ENCODE measurements at places on chromosomes 3 and 15.

GRCh38 chr15:63719281-63719680 lies 114.5 kb downstream of the HERC1 start:
- no peak for DNase-seq

- no peak for DNase-seq
Observed at GRCh38 chr3:25583343-25583742, 81.4 kb downstream of the TOP2B start.

GRCh38 chr3:24853685-24854490 lies 359.2 kb upstream of the THRB start:
- no peak for DNase-seq

GRCh38 chr3:156140001-156140595 lies 19.7 kb downstream of the KCNAB1 start:
- no peak for DNase-seq

- no peak for DNase-seq
Observed at GRCh38 chr15:79858469-79858868, 38.3 kb downstream of the MTHFS start.

GRCh38 chr3:180678231-180678630 lies 1.1 kb downstream of the CCDC39 start:
- DNase-seq = no peak

GRCh38 chr15:74870436-74871215 lies 2.5 kb downstream of the SCAMP2 start:
- DNase-seq = no peak

- no peak for DNase-seq
Observed at GRCh38 chr15:52673734-52674133, 5.5 kb downstream of the ATOSA start.

DNA sequence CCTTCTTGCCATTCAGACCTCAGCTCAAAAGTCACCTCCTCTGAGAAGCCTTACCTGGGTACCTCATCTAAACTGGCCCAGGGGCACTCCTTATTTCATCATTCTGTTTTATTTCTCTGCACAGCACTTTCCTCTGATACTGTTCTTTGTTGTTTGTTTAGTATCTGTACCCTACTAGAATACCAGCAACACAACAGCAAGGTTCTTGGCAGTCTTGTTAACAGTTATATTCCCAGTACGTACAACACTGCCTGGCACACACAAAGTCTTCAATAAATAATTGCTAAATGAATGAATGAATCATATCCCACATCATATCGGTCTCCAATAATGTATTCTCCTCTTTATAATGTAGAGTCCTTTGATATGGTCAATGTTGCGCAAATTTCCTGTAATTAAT lies 188.1 kb downstream of the FOXP1 start:
- DNase-seq = no peak

DNA sequence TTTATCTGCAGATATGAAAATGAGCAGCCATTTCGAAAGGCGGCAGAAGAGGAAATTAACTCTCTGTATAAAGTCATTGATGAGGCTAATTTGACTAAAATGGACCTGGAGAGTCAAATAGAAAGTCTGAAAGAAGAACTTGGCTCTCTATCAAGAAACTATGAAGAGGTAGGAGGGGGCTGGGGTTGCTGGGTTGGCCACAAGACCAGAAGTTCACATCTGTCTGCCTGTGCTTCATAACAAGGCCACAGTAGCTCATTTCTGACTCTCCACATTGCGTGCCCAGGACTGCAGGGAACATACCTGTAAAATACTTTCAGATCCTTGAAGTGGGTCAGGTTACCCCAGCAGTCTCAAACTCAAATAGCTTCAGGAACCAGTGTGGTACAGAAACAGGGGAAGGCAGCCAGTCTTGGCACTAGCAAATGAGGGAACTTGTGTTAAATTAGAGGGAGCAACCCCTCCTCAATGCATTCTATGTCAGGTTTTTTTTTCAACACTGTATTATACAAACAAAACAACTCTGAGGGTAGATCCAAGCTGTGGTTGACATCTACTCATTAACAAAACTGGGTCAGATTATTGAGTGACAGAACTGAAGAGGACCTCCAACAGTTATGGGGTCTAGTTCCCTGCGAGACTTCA lies 48.7 kb downstream of the BFSP2 start:
- no peak for DNase-seq

DNA sequence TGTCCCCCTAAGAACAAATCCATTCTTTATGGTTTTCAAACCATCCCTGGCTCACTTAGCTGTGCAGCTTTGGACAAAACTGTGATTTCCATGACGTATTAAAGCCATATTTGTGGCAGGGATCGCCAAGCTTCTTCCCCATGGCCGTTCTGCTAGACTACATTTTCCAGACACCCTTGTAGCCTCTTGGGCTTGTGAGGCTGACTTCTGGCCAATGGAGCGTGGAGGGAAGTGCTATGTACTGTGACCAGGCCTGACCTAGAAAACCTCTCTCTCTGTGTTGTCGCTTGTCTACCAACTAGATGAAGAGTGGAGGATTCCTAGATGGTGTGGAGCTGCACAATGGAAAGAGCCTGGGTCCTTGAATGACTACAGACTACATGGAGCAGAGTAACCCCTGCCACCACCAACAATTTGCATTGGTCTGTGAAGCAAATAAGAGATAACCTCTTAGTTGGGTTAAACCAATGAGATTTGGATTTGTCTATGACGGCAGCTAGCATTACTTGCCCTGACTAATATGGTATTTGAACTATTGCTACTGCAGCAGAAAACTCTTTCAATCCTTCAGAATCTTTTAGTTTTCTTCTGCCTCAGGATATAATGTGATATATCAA lies 22.1 kb upstream of the MGLL start:
- DNase-seq = no peak

DNA sequence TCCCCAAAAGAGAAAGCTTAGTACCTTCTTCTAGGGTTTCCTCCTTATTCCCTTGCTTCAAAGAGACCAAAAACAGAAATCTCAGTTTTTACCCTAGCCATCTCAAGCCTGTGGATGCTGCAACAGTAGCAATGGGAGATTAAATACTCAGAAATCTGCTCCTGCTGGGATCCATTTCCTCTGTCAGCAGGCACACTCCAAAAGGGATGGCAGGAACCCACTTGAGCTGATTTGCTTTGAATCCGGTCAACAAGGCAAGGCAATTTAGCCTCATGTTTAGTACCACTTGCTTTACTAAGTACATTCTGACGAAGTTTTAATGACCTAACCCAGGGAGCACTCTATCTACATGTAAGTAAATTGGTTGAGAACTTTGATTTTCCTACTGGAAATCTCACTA lies 590.0 kb upstream of the ADAMTS9 start:
- DNase-seq = no peak

DNA sequence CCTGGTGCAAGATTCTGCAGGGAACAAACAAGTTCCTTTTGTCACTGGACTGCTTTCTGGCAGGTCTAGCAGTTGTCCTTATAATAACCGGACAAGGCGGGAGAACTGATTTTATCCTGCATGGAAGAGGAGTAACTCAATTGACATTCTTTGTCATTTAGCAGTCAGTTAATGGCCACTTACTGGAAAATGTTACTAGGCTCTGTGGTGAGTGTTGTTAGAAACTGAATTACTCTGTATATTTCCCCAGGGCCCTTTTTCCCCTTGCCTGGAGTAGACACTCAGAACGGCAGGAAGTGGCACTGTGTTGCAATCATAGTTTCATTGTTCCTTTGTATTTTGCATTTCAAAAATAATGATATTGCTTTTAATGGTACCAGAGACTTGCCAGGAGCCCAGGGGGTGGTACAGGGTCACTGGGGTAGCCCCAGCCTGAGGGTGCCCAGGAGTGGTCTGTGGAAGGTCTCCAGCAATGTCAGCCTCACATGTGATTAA lies 318.6 kb upstream of the LRRFIP2 start:
- DNase-seq = no peak

DNA sequence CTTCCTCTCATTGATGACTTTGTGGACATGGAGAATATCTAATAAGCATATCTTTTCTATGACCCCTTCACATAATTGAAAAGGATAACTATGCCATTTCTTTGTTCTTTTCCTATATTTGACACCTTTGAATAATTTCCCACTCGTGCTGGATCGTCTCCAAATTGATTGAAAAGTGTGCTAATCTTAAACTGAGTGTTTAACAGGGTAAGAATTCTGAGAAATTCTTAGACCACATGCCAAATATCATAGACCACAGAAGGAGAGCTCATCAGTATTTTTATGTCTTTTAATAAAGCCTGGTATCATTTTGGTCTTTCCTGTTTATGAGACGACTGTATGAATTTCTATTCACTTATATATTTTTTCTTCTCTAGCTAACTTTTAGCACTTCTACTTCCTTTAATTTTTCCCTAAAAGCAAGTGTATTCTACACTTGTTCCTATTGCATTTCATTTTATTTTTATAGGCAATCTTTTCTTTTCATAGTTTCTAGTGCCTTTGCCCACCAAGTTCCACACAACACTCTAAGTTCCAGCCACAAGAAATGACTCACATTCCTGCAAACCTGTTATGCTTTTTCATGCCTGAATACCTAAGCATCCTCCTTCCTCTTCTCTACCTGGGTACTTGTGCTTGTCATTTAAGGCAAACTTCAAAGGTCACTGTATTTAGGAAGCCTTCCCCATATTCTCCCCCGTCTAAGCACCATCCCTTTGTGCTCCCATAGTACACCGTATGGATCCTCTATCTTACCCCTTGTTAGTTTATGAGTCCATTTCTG lies 30.1 kb downstream of the KBTBD8 start:
- DNase-seq = no peak

- DNase-seq = no peak
Observed at GRCh38 chr15:101288905-101289513, 6.0 kb downstream of the SNRPA1 start.

GRCh38 chr3:179591313-179591712 lies 13.1 kb downstream of the MRPL47 start:
- DNase-seq = no peak

- DNase-seq = no peak
Observed at GRCh38 chr3:105316331-105316730, 50.4 kb upstream of the ALCAM start.

- no peak for DNase-seq
Observed at GRCh38 chr15:65953622-65954021, 84.3 kb downstream of the RAB11A start.

- DNase-seq = no peak
Observed at GRCh38 chr3:119279584-119280243, 14.5 kb upstream of the ARHGAP31 start.

- no peak for DNase-seq
Observed at GRCh38 chr3:98504539-98504938, 7.1 kb downstream of the OR5K2 start.

GRCh38 chr15:45168751-45169551 lies 18.8 kb downstream of the SHF start:
- DNase-seq = no peak

DNA sequence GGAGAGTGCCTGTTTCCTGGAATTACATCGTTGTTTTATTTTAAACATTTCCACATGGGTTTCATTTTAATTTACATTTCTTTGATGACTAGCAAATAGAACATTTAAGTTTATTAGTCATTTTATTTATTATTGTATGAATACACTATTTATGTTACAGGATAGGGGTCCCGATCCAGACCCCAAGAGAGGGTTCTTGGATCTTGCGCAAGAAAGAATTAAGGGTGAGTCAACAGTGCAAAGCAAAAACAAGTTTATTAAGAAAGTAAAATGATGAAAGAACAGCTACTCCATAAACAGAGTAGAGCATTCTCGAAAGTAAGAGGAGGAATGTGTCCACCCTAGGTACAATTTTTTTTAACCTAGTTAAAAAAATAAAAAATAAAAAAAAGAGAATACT lies 539.5 kb downstream of the NAALADL2 start:
- DNase-seq = no peak

DNA sequence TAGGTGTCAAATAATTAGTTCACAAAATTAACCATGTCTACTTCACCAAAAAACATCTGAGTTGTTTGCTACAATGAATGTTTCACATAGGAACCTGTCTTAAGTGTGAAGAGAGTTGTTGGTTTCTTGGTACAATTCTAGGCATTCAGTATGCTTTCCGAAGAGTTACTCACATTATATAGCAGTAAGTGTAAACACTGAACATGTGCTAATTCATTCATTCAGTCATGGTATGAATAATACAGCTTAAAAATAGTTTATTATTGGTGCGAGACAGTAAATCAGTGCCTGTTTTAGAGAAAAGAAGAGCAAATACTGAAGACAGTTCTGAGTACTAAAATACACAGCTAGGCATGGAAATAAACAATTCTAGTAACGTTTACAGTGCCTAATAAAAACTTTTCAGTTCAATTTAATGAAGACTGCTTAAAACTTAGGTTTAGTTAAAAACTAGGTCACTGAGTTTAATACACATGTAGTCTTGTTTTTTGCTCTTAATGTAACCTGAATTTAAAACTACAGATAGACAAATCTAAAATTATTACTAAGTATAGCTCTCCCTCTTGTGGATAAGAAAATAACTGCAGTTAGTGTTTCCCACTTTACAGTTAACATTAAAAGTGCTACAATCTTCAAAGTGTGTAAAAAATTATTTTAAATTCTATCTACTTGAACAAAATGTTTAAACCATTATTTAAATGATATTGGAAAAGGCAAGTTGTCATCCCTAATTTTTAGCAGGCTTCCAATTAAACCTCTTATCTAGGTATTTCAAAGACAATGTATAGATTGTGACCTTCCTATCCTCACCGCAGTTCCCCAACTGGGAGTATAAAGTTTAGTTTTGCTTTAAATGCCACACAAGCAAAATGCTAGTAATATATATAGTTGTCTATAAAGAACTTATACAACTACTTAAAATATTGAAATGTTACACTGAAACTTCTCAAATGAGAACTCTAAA lies 20.1 kb upstream of the ZCWPW2 start:
- DNase-seq = no peak

DNA sequence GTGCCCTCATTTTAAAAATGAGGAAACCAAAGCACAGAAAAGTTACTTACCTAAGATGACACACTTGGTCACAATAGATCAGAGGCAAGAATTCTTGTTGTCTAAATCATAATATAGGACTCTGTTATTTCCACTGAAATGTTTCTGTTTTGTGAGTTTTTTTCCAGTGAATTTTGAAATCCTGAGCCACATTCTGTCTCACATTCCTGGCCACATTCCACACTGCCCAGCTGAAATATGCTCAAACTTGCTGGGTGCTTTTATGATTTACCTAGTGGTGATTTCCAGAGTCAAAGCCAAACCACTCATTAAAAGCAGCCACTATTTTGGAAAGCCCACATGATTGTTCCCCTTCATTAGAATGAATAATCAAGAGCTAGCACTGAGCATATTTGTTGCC lies 82.3 kb upstream of the NPHP3 start:
- no peak for DNase-seq

DNA sequence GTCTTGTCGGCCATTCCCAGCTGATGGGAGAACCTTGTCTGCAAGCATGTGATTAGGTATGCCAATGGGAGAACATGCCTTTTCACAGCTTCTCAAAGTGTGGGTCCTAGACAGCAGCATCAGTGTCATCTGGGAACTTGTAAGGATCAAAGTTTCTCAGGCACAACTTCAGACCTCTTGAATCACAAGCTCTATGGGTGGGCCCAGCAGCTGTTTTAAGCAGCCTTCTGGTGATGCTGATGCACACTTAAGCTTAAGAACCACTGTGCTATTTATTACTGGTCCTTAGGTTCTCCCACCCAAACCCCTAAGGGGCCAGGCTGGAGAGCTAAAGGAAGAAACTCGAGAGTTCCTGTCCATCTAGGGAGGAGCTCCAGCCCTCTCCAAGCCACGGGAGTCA lies 453.9 kb upstream of the PROK2 start:
- DNase-seq = no peak

All from AG09309 (cell line).